HT1080 (cell line): ENCODE measurements at places on chromosomes 7 and 10. TPM values are rescaled to one million over a fixed set of nuclear protein-coding genes. Genes with fewer than 3 reads are reported as not detected.
A peak's percentile ranks its signal among the peaks of the same experiment; 100 is the strongest.

WNT8B gene
- total RNA-seq, result not detected in 2 replicates

ZNF117 gene
- total RNA-seq, result 0.03 and 0.08 TPM in 2 replicates

STAG3 gene
- total RNA-seq, result 0.10 and 0.23 TPM in 2 replicates

SRGN gene
- total RNA-seq, result 135 and 180 TPM in 2 replicates

PRLHR gene
- total RNA-seq, result not detected in 2 replicates

INHBA gene
- 1.1 and 1.7 TPM in 2 replicates for total RNA-seq

CFAP70 gene
- total RNA-seq, result 0.03 and 0.43 TPM in 2 replicates

GNAI1 gene
- 25.7 and 36.2 TPM in 2 replicates for total RNA-seq

EVX1 gene
- not detected in 2 replicates for total RNA-seq

ENTPD1 gene
- total RNA-seq, result not detected in 2 replicates

DNA sequence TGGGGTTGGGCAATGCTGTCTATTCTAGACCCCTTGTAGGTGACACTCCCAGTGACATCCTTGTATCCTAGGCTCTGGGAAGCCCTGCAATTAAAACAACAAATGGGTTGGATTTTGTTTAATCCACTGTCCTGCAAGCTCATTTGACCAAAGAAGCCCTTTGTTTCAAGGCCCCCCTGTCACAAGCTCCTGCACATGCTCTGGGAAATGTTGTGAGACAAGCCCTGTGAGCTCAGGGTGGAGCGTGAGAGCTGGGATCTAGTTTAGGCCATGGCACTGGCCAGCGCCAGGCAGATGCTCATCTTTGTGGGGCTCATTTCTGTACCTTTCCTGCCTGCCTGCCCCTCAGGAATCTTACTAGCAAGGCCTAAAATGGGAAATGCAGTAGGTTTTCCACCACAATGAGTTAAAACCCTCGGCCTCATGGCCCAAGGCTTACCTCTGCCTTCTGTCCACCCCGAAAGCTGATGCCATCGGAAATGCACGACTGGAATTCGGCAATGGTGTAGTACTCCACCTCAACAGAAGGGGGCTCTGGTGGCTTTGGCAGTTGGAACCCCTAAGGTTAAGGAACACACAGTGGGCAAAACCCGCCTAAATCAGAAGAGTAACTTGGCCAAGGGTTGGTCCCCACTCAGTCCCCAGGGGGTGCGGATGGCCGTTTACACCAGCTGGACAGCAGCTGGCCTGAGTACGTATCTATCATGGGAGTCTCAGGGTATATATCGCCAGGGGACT, 112.0 kb downstream of the NEURL1 start:
- DNase-seq, result peak; percentile 14

GRCh38 chr10:26780793-26781601, 79.8 kb downstream of the ABI1 start:
- peak; percentile 90 for DNase-seq

DNA sequence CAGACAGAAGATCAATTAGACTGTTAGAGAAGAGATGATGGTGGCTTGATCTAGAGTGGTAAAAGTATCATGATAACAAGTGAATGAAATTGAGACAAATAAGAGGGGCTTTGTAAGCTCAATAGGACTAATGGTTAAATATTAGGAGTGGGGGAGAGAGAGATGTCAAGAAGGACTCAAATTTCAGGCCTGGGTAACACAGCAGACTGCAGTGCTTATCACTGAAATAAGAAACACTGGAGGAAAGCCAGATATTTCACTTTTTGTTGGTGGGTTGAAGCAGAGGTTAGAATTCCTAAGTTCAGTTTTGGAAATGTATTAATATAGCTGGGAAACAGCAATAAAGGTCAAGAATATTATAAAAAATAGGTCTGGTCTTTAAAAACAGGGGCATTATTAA, 74.6 kb downstream of the ORC5 start:
- no peak for DNase-seq

DNA sequence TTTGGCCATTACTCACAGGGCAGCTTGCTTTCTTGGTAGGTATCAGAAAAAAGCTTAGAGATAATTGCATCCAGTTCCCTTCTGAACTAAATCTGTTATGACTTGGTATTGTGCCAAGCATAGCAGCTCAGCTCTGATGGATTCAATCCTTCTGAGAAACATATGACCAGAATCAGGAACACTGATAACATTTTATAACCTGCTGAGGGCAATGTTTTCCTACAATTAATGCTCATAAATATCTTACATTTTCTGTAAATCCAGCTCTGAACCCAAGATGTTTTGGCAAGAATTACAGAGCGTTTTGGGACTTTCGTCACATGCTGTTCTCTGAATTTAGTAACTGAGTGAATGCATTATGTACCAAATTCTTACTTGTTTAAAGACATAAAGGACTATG, 167.8 kb downstream of the KIF20B start:
- no peak for DNase-seq

GRCh38 chr10:125102246-125102645, 58.1 kb downstream of the CTBP2 start:
- peak; percentile 67 for DNase-seq

DNA sequence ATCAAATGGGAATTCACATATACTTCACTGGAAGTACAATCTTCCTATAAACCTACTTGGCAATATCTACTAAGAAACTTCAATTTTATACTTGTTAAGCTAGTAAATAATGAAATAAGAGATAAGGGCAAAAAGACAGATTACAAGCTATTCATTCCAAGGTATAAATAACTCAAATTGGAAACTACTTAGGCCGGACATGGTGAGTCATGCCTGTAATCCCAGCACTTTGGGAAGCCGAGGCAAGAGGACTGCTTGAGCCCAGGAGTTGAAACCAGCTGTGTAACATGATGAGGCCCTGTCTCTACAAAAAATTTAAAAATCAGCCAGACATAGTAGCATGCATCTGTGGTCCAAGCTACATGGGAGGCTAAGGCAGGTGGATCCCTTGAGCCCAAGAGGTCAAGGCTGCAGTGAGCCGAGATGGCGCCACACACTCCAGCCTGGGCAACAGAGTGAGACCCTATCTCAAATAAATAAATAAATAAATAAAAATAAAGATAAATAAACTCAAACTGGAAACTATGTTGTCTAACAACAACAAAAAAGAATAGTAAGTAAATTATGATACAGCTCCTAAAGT, 37.6 kb downstream of the ARHGAP21 start:
- peak; percentile 62 for DNase-seq

DNA sequence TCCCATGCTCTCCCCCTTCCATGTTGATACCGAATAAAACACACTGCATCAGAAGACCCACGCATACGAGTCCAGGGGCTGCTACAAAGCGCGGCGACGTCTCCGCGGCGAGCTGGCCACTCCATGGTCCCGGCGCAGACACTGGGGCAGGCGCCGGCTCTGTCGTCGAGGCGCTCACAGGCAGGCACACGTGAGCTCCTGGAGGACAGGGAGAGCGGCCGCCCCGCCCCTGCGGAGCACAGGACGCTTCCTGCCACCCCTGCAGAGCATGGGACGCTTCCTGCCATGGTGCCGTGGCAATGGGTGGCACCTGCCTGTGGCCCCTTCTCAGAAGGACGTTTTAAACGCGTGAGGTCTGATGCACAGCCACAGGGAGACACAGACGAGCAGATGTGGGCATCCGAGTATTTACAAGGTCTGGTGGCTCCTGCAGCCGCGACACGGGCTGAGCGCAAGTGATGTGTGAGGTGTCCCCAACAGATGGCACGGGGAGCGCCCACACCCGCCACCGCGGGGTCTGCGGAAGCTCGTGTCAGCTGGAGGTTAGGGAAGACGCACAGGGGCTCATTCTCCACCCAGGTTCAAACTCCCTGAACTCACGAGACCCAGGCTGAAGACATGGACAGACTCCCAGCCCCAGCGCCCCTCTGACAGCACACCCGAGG, 21.4 kb upstream of the GPR146 start:
- DNase-seq, result no peak

GRCh38 chr7:34104115-34104514, 198.8 kb downstream of the BMPER start:
- no peak for DNase-seq

DNA sequence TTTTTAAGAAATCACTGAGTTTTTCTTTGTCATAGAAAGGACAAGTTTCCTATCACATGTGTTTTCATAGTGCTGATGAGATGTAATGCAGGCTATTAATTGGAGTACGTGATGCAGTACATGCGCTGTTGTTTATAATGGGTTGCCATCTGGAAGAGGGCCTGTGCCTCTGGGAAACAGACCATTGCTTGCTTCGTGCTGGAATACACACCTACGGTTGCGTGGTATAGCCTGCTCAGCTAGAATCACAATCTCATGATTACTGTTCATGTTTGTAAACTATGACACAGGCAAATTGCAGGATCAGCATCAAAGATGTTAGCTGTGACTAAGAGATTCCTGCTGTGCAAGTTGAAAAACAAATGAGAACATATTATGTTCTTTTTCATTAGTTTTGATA, 107.2 kb upstream of the STEAP1B start:
- DNase-seq, result no peak

DNA sequence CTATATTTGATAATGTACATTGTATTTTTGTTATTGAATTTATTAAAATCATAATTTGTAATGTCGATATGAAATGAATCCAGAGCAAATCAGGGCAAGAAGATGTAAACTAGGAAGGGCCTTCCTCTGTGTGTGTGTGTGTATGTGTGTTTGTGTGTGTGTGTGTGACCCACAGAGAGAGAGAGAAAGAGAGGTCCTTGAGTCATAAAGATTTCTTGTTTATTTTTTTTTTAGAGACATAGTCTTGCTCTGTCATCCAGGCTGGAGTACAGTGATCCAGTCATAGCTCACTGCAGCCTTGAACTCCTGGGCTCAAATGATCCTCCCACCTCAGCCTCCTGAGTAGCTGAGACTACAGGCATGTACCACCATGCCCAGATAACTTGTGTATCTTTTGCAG, 50.7 kb downstream of the INPP5F start:
- peak; percentile 56 for DNase-seq

DNA sequence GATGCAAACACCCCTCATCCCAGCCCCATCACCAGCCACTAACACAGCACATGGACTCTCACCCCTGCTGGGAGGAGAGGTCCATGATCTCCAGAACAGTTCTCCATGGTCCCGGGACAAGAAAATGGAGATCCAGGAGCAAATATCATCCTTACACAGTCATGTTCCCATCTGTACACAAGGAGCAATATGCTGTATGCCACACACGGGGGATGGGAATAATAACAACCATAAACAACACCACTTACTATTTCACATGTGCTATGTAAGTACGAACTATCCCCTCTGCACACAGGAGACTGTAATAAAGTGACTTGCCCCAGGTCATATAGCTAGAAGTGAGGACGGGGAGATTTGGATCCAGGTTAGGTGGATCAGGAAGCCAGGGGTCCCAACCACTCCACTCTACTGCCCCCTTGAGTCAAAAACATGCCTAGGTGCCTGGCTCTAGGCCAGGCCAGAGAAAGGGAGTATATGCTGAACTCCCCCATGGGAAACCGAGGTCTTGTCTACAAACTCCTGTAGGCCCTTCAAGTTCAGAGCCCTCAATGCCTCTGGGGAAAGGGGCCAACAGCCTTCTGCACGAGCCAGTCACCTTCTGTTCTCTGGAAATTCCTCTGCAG, 34.1 kb downstream of the LRRC20 start:
- peak; percentile 51 for DNase-seq

DNA sequence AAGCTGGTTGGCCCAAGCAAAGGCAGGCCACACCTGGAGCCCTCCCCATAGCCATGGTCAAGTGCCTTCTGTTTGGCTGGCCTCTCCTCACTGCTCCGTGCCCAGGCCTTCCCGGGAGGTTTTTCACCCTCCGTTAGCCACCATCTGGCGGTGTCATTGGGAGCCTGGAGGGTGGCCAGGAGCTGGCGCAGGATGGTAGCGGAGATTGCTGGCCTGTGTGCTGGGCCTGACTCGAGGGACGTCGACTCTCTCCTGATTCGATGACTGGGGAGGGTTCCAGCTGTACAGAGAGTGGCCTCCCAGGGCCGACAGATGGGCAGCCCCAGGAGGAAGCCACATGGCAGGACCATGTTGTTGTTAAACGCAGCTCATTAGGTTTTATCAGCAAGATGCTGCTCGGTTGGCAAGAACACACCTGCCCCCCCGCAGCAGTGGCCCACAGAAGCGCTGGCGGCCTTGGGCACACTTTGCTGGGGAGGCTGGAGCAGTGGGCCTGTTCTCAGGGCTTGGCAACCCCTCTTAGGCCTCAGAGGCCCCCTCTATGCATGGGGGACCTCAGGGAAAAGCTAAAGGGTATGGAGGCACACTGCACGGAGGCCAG, 64.0 kb upstream of the CACUL1 start:
- DNase-seq, result no peak

DNA sequence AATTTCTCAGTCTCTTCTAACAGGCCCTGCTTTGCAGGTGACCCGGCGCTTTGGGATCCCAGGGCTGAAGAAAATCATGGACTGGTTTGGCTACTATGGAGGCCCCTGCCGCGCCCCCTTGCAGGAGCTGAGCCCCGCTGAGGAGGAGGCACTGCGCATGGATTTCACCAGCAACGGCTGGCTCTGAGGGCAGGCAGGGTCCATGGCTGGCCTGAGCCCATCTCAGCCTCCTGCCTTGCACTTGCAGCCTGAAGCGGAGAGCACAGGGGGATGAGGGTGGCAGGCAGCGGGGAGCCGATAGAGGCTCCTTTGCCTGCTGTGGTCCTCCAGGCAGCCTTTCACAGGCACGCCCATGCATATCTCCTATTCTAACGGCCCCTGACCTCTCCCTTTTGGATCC, 21.8 kb downstream of the MORN4 start:
- DNase-seq, result no peak

GRCh38 chr7:29488977-29489376, 74.7 kb upstream of the PRR15 start:
- DNase-seq, result peak; percentile 53

DNA sequence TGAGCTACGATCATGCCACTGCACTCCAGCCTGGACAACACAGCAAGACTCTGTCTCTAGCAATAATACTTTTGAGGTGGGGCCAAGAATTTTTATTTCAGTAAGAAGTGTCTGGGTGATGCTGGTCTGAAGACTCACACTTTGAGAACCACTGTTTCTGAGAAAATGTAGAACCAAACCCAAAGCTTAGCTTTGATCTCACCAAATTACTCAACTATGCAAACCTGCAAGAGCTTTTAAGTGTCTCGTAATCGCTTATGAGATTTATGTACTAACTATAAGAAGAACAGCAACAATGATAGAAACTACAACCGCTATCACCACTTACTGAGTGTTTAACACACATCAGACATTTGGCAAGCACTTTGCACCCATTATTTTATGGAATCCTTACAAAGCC, 29.5 kb downstream of the APBB1IP start:
- DNase-seq, result no peak

GRCh38 chr7:41747961-41748360, 45.1 kb upstream of the INHBA start:
- DNase-seq, result no peak
